ENCODE measurements at places on chromosomes 12 and 14.

DNA sequence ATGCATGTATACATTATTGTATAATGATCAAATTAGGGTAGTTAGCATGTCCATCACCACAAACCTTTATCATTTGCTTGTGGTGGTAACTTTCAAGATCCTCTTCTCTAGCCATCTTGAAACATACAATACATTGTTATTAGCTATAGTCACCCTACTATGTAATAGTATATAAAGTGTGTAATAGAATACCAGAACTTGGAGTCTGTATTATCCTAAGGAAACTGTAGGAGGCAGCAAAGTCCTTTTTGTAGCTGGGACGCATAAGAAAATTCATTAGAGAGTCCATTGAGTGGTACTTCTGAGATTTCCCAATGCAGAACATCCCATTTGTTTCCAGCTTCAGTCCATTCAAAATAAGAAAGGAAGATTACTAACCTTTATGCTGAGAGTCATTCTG, 325.9 kb upstream of the LRFN5 start:
- no peak for DNase-seq

DNA sequence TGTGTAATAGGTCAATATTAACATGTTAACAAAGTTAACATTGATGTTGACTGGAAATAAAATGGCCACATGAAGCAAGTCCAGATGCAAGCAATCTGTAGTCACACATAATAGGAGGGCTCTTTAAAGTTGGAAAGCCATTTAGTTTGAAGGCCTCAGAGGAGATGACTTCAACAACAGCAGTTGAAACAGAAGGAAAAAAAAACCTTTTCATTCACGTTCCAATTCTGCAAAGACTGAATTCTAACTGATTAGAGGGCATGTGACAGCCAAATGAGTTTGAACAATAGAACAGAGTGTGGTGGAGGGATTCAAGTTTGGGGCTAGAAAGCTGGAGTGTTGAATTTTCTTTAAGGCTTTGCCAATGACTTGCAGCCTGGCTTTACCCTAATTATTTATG, 41.5 kb upstream of the DAAM1 start:
- no peak for DNase-seq

DNA sequence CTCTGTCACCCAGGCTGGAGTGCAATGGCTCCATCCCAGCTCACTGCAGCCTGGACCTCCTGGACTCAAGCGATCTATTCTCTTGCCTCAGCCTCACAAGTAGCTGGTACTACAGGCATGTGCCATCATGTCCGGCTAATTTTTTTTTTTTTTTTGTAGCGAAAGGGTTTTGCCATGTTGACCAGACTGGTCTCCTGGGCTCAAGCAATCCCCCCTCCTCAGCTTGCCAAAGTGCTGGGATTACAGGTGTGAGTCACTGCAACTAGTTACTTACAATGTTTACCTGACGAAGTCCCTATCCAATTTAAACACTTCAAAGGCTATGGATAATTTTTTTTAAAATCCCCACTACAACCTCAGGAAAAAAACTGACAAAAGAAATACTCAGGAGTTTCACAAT, 1.8 kb downstream of the KRR1 start:
- no peak for DNase-seq

- DNase-seq = no peak
These were observed 90.9 kb upstream of the PLXNC1 start for GRCh38 chr12:94057262-94058151.

- no peak for DNase-seq
These were observed 159.2 kb downstream of the NRXN3 start for GRCh38 chr14:78329371-78329770.

DNA sequence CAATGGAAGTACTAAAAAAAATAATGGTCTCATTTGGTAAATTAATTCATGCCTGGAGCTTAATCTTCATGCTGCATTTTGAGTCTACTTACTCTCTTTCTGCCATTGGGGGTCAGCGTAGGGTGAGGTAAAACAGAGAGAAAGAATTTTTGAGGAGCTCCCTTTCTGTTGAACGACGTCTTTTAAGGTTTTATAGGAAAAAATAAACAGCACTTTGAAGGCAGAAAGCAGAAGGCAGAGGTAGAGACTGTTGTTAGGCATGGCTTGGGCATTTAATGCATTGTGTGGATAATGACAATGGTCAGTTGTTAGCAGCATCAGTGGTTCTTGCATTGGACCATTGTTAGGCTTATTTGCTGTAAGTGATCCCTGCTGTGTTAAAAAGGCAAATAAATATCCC, 557.2 kb upstream of the STXBP6 start:
- DNase-seq = no peak

Data from thoracic aorta (tissue), 2 donors.